ENCODE measurements at places on chromosomes 7 and 10.
A peak's percentile ranks its signal among the peaks of the same experiment; 100 is the strongest.

DNA sequence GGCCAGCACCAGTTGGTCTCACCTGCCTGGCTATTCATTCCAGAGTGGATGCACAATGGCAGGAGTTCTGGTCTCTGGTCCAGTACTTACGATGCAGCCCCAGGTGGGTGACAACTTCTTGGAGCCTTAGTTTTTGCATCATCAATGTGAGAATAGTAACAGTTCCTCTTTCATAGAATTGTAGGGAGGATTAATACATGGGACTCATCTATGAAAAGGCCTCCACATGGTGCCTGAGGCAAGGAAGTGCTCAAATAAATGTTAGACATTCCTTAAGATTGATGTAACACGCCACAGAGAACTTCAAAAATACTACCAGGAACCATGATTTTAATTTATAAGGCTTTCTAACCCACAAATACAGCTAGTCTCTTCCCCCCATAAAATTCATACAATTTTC is 120.1 kb upstream of the CHST15 start:
- no peaks in the 10 kb centered on the region for H3K36me3 ChIP-seq
- no peak for DNase-seq
- H3K27ac ChIP-seq, result no peak overlapping the region
- no peaks in the 10 kb centered on the region for H3K4me1 ChIP-seq

DNA sequence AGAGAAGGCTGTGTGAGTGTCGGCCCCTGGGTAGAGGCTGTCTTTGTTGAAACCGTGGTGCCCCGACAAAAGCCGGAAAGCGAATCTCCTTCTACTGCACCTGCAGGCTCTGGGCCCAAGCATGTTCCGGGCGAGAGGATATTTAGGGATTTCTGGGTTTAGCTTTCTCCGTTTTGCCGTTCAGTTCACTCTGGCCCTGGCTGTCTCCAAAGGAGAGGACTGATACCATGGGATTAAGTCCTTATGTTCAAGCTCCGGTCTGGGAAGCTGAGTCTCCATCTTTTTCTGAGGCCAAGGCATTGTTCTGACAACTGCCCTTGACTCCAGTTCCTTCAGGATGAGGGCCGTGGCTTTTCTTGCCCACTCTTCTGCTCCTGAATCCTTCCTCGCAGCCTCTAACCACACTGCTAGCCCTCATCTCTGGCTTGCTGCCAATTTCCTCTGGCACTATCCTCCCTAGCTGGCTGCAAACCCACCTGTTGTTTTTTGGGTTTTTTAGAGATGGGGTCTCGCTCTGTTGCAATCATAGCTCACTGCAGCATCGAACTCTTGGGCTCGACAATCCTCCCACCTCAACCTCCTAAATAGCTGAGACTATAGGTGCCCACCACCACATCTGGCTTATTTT is 206.8 kb downstream of the SKIDA1 start:
- H3K4me3 ChIP-seq, result no peak overlapping the region
- DNase-seq, result no peak
- H3K27me3 ChIP-seq, result no peaks in the 10 kb centered on the region
- H3K36me3 ChIP-seq, result no peaks in the 10 kb centered on the region
- no peak overlapping the region for H3K27ac ChIP-seq

- H3K4me3 ChIP-seq, result no peak overlapping the region
- H3K27me3 ChIP-seq, result no peaks in the 10 kb centered on the region
- DNase-seq, result no peak
- peaks cover 3% of the 10 kb centered on the region for H3K36me3 ChIP-seq
- H3K27ac ChIP-seq, result no peak overlapping the region
These were observed 69.4 kb downstream of the MCMBP start for GRCh38 chr10:119803264-119803663.

GRCh38 chr7:43406961-43407360 is 175.9 kb upstream of the STK17A start:
- no peaks in the 10 kb centered on the region for H3K27me3 ChIP-seq
- H3K4me1 ChIP-seq, result no peaks in the 10 kb centered on the region
- DNase-seq, result no peak
- no peak overlapping the region for H3K27ac ChIP-seq
- H3K4me3 ChIP-seq, result no peak overlapping the region

DNA sequence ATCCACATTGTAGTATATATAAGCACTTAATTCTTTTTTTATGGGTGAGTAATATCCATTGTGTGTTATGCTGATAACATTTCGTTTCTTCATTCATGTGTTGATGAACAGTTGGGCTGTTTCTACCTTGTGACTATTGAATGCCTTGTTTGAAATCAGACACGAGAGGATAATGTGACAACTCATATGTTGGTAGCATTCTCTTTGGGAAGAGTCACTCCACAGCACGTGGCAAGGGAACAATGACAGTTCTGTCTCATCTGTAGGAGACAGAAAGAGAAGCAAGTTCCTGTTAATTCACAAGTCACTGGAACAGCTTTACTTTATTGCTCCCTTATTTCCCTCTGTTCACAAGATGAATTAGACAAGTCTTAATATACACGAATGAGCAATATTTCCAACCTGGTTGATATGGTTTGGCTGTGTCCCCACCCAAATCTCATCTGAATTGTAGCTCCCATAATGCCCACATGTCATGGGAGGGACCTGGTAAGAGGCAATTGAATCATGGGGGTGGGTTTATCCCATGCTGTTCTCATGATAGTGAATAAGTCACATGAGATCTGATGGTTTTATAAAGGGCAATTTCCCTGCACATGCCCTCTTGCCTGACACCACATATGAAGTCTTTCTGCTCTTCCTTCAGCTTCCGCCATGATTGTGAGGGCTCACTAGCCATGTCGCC is 125.3 kb downstream of the SEC23IP start:
- no peaks in the 10 kb centered on the region for H3K36me3 ChIP-seq
- H3K27me3 ChIP-seq, result peaks cover 3% of the 10 kb centered on the region
- DNase-seq, result no peak
- no peak overlapping the region for H3K4me3 ChIP-seq
- no peaks in the 10 kb centered on the region for H3K4me1 ChIP-seq
- H3K27ac ChIP-seq, result no peak overlapping the region

DNA sequence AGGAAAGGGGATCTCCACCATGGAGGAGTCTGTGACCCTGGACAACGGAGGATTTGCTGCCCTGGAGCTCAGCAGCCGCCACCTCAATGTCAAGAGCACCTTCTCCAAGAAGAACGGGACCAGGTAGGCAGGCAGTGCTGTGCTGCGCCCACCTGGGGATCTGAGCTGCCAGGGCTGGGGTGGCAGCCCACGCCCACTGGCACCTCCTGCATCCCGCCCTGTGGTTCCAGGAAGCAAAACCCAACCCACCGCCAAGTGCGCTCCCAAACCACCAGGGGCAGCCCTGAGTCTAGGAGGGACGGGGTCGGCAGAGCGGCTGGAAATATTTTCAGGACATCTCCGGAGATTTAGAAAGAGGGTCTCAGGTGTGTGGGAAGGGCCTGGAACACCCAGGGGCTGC is 440.3 kb upstream of the FOXK1 start:
- H3K4me1 ChIP-seq, result no peaks in the 10 kb centered on the region
- no peaks in the 10 kb centered on the region for H3K27me3 ChIP-seq
- no peak for DNase-seq
- no peaks in the 10 kb centered on the region for H3K36me3 ChIP-seq
- H3K4me3 ChIP-seq, result no peak overlapping the region

GRCh38 chr7:1112625-1113547 is 25.0 kb downstream of the GPER1 start:
- no peaks in the 10 kb centered on the region for H3K4me1 ChIP-seq
- H3K4me3 ChIP-seq, result no peak overlapping the region
- no peak overlapping the region for H3K27ac ChIP-seq
- peaks cover 40% of the 10 kb centered on the region for H3K36me3 ChIP-seq

GRCh38 chr7:2108071-2108455 is 124.7 kb downstream of the MAD1L1 start:
- H3K4me1 ChIP-seq, result peaks cover 31% of the 10 kb centered on the region
- H3K27ac ChIP-seq, result no peak overlapping the region
- no peaks in the 10 kb centered on the region for H3K36me3 ChIP-seq
- H3K4me3 ChIP-seq, result no peak overlapping the region

DNA sequence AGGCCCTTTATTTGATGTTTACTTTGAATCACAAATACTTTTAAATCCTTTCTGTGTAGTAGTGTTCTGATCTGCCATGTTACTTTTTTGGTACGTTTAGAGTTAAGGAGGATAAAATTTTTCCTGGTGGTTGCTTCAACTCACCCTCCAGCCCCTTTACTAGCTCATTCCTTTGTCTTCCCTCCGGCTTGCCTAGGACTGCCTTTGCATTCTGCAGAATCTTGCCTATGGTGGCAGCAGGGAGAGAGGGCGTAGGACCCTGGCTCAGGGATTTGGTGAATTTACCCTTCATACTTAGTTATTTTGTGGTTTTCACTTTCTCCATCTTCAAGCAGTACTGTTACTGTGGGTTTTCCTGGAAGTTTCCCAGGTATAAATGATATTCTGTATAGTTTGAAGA is 833.5 kb downstream of the XPNPEP1 start:
- no peak overlapping the region for H3K27ac ChIP-seq
- no peak overlapping the region for H3K4me3 ChIP-seq
- H3K27me3 ChIP-seq, result no peaks in the 10 kb centered on the region
- H3K36me3 ChIP-seq, result no peaks in the 10 kb centered on the region

DNA sequence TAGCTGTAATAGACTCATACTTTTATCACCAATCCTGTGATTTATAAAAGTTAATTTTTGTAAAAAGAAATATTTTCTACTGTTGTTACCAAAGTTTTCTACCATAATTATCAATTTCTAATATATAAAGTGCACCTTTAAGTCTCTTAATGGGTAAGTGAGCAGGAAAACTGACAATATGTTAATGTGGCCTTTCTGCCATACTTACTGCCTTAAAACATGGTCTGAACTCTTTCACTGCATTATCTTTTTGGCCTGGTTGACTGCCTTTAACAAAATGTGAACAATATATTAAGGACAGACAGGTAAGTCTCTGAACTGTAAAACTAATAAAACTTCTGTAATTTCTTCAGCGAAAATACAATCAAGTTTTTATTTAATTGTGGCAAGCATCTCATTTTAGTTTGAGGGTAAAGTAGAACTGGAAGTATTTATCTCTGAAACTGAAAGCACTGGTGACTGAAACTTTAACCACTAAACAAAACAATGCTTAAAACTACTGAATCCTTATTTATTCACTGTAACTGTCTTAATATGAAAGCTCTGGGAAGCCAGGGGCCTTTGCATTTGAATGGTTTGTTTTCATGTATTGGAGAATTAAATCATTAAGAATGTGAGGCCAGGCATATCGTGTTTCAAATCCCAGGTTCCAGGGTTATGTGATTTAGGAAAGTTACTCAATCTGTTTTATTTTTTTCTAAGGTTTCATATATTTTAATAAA is 948.8 kb upstream of the POT1 start:
- DNase-seq, result no peak
- no peaks in the 10 kb centered on the region for H3K27me3 ChIP-seq
- H3K4me1 ChIP-seq, result no peaks in the 10 kb centered on the region
- no peak overlapping the region for H3K27ac ChIP-seq

GRCh38 chr10:55287346-55287745 is 486.3 kb upstream of the PCDH15 start:
- no peaks in the 10 kb centered on the region for H3K27me3 ChIP-seq
- H3K36me3 ChIP-seq, result no peaks in the 10 kb centered on the region
- no peak overlapping the region for H3K4me3 ChIP-seq
- DNase-seq, result no peak
- H3K27ac ChIP-seq, result no peak overlapping the region
- no peaks in the 10 kb centered on the region for H3K4me1 ChIP-seq

GRCh38 chr7:31825576-31825975 is 138.6 kb downstream of the PPP1R17 start:
- no peak overlapping the region for H3K27ac ChIP-seq
- no peak overlapping the region for H3K4me3 ChIP-seq
- no peaks in the 10 kb centered on the region for H3K4me1 ChIP-seq
- DNase-seq, result no peak
- H3K27me3 ChIP-seq, result no peaks in the 10 kb centered on the region

- no peaks in the 10 kb centered on the region for H3K27me3 ChIP-seq
- H3K27ac ChIP-seq, result no peak overlapping the region
- H3K36me3 ChIP-seq, result peaks cover 2% of the 10 kb centered on the region
- no peak for DNase-seq
These were observed 4.5 kb downstream of the PRAP1 start for GRCh38 chr10:133351408-133352318.

GRCh38 chr10:2700626-2701305 is 366.6 kb upstream of the PFKP start:
- H3K36me3 ChIP-seq, result no peaks in the 10 kb centered on the region
- no peak overlapping the region for H3K4me3 ChIP-seq
- H3K4me1 ChIP-seq, result no peaks in the 10 kb centered on the region
- peaks cover 3% of the 10 kb centered on the region for H3K27me3 ChIP-seq

DNA sequence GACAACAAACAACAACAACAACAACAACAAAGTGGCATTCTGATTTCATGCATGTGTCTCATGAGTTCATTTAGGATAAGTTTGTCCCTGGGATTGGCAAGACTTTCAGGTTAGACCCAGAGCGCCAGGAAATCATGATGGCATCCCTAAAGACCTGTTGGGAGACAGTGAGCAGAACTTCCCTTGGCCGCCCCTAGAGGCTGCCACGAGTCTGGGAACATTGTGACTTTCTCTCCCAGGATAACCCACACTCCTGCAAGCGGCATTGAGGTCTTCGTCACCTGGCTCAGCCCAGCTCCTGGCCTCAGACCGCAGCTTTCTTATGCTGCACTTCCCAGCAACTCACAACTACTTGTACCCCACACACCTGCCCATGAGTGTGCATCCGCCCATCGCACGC is 80.5 kb upstream of the RNF32 start:
- no peaks in the 10 kb centered on the region for H3K36me3 ChIP-seq
- H3K27me3 ChIP-seq, result no peaks in the 10 kb centered on the region
- H3K4me1 ChIP-seq, result no peaks in the 10 kb centered on the region
- no peak overlapping the region for H3K4me3 ChIP-seq

GRCh38 chr7:38179776-38180226 is 1.8 kb downstream of the STARD3NL start:
- H3K4me1 ChIP-seq, result peaks cover 8% of the 10 kb centered on the region
- H3K27me3 ChIP-seq, result no peaks in the 10 kb centered on the region
- no peaks in the 10 kb centered on the region for H3K36me3 ChIP-seq
- H3K4me3 ChIP-seq, result no peak overlapping the region
- peak overlapping the region; percentile 41 for H3K27ac ChIP-seq
- no peak for DNase-seq

DNA sequence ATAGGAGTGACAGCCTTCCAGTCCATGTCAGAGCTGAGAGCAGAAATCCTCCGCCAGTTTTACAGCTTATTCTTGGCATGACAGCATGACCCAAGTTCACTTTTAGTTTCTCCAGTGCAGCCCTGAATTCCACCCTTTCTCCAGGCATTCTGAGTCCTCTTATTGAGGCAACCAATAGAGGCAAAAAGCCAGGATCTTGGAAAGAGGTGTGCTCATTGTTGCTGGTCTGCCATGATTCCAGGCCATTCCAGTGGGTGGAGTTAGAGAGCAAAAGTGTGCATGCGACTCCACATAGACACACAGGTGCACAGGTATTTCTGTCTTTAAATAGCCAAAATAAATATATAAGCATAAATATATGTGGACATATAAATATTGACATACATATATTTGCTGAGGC is 224.7 kb upstream of the ADARB2 start:
- no peaks in the 10 kb centered on the region for H3K27me3 ChIP-seq
- no peak overlapping the region for H3K27ac ChIP-seq
- no peak overlapping the region for H3K4me3 ChIP-seq

Measured in small intestine (tissue), 16 donors.